ENCODE measurements at places on chromosomes 2 and 18.

GRCh38 chr2:110215566-110216158 lies 3.3 kb upstream of the MTLN start:
- no peak for DNase-seq

- DNase-seq = no peak
Measured at GRCh38 chr2:142112757-142113221, 18.0 kb downstream of the LRP1B start.

DNA sequence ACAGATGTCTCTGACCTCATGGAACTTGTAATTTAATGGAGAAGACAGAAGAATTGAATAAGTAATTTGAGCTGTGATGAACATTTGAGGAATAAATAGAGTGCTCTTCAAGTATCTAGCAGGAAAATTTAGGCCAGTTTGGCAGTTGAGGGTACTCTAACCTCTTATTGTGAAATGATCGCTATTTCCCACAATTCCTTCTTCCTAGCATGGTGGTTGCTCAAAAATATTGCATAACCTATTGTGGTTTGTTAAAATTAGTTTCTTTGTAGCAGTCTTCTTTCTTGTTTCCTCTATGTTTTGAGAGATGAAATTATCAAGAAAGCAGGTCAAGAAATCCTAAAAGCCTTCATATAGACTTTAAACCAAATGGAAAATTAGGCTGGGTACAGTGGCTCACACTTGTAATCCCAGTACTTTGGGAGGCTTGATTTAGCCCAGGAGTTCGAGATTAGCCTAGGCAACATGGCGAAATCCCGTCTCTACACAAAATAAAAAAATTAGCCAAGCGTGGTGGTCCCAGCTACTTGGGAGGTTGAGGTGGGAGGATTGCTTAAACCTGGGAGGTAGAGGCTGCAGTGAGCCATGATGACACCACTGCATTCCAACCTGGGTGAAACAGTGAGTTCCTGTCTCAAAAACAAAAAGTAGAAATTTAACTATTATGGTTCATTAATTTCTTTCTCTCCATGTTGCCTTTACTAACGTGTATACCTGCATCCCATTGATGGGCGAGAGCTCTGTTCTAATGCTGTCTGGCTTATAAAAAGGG lies 58.7 kb downstream of the RBKS start:
- DNase-seq = no peak

DNA sequence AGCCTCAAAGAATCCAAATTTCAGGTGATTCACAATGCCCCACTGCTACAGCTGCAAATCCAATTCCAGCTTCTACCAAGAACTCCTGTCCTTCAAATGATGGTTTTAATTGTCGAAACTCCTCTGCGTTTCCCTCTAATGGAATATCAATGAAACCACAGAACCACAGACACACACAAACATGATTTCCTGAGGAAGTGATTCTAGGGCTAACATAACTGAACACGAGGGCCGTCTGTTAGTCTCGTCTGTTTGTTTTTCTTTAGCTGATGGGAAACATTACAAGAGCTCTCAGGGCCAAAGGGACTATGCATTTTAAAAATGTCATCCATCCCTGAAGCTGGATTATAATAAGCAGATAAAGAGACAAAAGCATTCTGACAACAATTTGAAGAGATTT lies 59.4 kb downstream of the RNF152 start:
- no peak for DNase-seq

DNA sequence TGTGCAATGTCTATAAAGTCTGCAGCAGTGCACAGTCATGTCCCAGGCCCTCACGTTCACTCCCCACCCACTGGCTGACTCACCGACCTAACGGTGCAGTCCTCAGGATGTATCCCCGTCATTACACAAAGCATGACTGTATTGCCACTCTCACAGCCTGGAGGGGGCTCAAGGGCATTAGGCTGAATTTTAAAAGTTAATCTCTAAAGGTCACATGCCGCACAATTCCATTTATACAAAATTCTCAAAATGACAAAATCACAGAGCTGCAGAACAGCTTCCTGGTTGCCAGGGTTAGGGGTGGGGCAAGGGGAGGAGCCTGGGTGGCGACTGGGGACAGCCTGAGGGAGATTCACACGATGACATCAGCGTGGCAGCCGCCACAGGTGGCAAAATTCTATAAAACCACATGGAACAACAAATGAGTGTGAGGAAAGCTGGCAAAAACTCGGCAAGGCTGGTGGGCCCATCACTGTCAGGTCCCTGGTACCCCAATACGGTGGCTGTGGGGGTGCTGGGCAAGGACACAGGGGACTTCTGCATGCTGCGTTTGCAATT lies 97.6 kb downstream of the NDUFA10 start:
- no peak for DNase-seq

DNA sequence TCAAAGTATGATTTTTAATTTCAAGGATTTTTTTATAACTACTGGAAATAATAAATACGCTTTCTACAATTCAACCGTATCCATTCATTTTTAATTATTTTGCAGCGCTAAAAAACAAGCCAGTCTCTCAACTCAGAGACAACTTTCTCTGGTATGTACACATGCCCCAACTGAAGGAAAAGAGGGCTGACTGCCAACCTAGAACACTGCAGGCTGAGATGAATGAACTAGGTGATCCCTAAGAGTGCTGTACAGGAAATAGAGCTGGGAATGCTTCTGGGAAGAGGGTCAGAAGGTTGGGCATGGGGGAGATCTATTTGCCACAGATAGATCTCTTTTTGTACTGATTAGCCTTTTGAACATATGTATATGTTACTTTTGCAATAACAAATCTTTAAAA lies 460.1 kb downstream of the NR4A2 start:
- no peak for DNase-seq

Measured in activated naive CD4-positive, alpha-beta T cell (primary cell).